ENCODE measurements at places on chromosomes 6 and 20.

- no peak for DNase-seq
Observed at GRCh38 chr6:167125410-167125809, 2.5 kb downstream of the CCR6 start.

GRCh38 chr6:44737341-44737740 is 349.8 kb downstream of the CDC5L start:
- DNase-seq: no peak

- DNase-seq: no peak
Observed at GRCh38 chr6:145749632-145750031, 14.3 kb upstream of the EPM2A start.

GRCh38 chr6:110448846-110449540 is 27.4 kb downstream of the SLC22A16 start:
- no peak for DNase-seq

- DNase-seq: no peak
Observed at GRCh38 chr20:47688385-47689381, 96.6 kb downstream of the SULF2 start.

DNA sequence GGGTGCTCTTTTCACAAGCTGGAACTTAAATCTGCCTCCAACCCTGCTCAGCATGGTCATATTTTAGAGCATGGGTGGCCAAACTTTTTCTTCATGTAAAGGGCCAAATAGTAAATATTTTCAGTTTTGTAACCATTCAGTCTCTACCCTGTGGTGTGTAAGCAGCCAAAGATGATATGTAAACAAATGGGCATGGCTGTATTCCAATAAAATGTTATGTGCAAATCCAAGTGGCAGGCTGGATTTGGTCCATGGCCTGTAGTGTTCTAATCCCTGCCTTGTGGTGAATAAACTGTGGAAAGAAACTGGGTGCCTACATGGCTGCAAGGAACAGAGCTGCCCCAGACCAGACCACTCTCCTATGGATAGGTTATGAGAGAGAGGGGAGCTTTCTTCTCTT is 32.7 kb downstream of the OGFRL1 start:
- no peak for DNase-seq

- DNase-seq: no peak
Observed at GRCh38 chr6:30761791-30762429, 17.6 kb upstream of the IER3 start.

DNA sequence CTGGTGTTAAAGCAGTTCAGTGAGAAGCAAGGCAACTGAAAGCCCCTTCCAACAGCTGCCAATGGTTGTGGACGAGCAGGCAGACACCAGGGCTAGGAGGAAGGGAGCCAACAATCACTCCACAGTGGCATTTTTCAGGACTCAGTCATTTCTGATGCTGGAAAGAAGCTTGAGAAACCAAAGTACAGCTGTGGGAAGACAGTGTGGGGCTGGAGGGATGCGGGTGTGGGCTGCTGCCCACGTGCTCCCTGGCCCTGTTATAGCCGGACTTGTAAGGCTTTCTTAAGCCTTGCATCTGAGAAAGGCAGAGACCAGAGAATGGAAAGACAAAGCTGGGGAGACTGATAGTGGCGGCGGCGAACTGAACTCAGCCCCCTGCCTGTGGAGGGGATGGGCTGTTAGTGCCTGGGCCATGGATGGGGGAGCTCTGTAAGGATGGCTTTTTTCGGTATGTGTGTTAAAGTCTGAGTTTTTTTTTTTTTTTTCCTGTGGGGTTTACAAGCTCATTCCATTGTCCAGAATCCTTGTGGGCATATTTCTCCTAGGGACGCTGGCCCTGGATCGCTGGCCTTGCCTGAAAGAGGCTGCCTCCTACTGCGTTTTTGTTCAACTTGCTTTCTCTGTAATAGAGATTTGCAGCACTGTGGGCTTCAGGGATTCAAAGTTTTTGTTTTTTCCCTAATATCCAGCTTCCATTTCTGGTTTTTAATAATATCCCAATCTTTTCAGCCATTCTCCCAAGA is 91.7 kb downstream of the GJA10 start:
- no peak for DNase-seq

DNA sequence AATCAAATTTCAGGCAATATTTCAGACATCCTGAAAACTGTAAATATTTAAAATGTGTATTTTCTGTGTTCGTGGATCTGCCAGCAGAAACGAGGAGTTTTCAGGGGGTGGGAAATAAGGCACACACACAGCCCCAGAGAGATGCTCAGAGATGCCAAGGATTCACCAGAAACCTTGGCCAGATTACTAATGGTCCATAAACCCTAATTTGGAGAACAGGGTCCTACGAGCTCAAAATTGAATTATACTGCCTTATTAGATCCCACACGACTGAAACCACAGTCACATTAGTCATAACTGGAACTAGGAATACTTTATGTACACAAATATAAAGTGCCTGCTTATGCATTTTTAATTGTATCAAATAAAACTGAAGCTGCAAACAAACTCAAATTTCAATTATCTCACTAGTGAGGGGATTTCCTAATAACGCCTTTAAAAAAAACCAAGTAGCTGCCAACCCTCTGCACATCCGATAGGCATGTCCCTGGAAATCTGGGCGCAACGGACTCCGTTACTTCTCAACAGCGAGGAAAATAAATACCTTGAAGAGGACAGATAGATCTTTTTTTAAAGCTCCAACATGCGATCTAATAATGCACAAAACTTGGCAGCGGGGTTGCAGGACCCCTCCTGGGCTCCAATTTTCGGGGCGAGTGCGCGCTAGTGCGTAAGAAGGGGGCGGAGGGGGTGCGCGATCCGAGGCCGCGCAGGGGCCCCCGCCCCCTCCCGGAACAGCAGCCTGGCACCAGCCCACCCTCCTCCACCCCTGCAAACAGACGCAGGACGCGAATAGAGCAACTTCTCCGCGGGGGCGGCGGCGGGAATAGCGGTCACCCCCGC is 897 bp downstream of the CHD6 start:
- peak; percentile 23 for DNase-seq

DNA sequence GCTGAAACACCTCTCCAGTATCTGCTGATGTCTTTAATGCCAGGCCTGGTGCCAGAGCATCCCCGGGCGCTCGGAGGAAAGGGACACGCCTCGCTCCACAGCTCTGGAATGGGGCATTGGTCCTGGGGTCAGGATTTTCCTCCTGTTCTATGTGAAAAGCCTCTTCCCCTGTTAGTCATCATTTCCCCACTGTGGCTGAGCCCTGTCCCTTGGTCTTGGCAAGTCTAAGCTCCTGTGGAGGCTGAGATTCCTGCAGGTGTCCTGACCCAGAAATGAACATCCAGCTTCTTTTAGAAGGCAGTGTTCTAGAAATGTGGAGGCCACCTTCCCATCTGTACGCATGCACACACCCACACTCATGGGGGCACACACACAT is 19.4 kb downstream of the SYNDIG1 start:
- DNase-seq: no peak

DNA sequence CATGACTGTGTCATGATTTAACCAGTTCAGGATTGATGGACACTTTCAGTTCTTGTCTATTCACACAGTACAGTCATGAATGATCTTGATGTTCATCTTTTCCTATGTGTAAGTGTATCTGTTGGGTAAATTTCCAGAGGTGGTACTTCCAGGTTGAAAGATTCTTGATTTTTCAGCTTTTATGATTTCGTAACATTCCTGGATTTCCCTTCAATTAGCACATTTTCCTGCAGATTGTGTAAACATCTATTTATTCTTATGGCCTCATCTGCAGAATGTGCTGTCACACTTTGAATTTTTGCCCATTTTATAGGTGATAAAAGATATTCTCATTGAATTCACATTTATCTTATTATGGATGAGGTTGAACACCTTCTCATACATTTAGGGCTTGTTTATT is 222.0 kb upstream of the FOXQ1 start:
- DNase-seq: no peak

DNA sequence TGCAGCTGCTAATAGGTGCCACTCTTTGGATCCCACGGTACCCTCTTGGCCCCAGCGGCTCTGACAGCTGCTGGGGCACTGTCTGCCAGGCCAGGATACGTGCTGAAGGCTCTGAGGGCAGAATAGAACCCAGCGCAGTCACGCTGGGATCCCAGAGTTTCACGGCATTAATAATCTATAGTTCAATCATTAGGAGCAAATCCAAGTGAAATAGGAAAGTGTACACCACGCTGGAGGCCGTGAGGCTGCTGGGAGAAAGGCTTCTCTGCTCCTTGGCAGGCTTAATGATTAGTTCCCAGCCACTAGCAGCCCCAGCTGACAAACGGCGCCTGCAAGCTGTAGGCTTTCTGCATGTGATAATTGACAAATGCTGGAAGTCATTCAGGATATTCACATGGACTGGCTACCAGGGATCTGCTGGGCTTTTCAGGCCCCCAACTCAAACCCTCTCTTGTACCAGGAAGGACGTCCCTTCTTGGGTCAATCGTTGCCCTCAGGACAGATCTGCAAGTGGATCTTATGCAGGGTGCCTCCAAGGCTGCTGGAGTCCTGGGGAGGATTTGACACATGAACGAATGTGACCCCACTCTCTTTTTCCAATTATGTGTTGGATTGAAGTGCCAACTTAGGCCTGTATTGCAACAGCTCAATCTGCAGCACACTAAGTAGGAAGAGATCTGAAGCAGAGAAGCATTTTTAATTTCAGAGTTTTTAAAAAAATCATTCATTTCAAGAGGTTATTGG is 50.1 kb upstream of the INSM1 start:
- DNase-seq: no peak

DNA sequence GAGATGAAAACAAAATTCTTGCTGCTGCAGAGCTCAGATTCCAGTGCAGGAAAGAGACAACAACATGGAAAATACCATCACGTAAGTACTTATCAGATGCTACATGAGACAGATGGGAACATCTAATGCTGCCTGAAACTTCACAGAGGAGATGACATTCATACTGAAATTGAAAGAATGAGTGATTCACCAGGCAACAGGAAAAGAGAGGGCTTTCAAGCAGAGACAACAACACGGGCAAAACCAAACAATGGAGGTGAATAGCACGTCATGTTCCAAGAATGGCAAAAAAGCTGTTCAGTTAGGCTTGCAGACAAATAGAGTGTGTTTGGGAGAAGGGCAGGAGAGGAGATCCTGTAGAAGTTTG is 39.3 kb downstream of the GTF2H5 start:
- DNase-seq: peak; percentile 10

- DNase-seq: no peak
Observed at GRCh38 chr6:24004659-24005058, 121.4 kb upstream of the NRSN1 start.

DNA sequence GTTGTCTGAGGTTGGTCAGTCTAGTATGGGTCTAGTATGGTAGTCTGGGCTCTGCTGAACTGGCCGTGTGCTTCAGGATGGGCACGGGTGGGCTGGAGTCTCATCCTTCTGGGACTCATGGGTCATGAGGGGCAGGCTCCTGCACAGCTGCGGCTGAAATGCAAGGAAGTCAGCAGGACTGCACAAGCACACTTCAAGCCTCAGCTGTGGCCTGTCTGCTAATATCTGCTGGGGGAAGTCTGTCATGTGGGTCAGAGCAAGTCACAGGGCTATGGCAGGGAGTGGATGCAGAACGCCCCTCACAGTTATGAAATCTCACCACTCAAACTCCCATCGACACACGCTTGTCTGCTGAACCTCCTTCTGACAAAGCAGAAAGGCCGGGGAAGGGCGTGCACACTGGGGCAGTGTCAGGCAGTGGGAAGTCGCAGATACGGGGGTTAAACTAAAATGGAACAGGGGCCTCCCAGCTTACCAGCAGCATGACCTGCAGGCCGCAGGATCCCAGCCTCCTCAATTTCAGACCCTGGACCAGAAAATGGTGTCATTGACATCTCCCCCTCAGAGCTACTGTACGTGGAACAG is 229.5 kb downstream of the SMOC2 start:
- no peak for DNase-seq

- DNase-seq: no peak
Observed at GRCh38 chr6:90663106-90663505, 76.2 kb upstream of the MAP3K7 start.

- no peak for DNase-seq
Observed at GRCh38 chr20:23081263-23081819, 4.8 kb downstream of the CD93 start.

DNA sequence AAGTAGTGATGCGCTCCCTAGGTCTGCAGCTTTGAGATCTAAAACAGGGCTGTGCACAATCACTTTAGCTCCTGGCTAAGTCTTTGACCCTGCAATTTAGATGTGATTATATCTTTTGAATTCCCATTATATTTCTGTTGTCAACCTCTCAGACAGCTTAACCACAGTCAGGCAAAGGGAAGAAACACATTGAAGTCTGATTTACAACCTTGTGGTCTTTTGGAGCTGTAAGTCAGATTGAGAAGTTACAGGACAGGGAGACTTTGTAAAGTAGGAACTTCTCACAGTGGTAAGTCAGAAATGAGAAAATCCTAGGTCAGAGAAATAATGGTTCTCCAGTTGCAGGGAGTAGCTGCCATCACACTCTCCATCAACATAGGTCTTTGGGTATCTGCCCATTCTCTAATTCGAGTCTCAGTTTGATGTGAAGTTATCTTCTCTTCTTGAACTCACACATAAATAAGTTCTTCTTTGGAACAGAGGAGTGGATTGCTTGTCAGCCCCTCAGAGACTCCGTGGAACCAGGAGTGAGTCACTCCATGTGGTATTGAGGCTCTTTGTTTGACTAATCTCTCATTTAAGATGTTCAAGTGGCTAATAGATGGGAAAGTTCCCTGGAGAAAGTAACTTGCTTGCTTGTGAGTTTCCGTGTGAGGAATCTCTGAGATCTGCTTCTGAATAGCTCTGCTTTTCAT is 35.0 kb upstream of the SGK1 start:
- DNase-seq: peak; percentile 33

DNA sequence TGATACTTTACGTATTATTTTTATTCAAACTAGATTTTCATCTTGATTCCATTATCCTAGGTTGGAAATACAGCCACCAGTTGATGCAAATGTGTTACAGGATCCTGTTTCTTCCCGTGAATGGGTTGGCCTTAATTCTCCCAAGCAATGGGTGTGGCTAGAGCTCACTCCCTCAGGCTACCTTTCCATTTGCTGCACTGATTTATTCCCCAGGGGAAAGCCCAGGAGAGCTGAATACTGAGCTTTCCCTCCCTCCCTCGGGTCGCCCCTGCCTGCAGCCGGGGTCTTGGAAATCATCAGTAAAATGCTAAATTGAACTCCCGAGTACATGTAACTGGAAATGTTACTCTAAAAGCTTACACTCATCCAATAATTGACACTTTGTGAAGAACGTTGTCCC is 9.9 kb downstream of the SMOC2 start:
- no peak for DNase-seq

DNA sequence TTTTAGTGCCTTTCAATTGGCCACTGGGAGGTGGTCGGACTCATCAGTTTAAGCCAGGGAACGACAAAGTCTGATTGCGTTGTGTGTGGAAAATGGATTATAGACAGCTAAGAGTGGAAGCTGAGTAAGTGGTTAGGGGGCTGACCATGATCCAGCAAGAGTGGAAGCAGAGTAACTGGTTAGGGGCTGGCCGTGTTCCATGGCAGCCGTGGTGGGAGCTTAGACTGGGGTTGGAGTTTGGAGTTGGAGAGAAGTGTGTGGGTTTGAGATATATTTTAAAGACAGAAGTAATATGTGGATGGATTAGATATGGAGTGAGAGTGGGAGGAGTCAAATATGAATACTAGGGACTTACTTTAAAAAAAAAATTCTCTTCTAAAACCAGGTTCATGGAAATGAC is 41.7 kb downstream of the LRRN4 start:
- DNase-seq: no peak
